ENCODE measurements at places on chromosomes 5 and 9. TPM values are rescaled to one million over a fixed set of nuclear protein-coding genes. Genes with fewer than 3 reads are reported as not detected.

DNA sequence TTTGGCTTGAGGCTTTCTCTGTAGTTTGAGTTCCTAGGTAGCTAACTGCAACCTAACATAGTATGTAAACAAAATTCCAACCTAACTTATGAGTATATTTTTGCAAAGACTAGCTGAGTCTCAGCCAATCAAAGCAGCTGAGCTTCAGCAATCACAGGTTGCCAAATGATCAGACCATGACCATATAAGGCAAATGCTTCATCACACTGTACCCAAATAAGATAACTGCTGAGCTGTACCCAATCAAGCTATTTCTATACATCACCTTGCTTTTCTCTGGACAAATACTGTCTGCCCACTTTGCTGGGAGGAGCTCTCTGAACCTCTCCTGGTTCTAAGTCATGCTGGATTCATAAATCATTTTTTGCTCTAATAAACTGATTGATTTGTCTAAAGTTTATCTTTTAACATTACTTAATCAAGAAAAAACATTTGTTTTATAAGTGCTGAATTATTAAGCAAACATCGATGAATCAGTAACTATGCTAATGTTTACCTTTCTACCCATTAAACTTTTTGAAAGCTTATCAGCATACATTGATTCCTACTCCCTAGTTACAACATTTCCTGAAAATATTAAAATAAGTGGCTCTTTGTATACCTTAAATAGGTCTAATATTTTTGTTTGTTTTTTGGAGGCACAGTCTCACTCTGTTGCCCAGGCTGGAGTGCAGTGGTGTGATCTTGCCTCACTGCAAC, 129.7 kb upstream of the PCA3 start:
- no peak for DNase-seq

DNA sequence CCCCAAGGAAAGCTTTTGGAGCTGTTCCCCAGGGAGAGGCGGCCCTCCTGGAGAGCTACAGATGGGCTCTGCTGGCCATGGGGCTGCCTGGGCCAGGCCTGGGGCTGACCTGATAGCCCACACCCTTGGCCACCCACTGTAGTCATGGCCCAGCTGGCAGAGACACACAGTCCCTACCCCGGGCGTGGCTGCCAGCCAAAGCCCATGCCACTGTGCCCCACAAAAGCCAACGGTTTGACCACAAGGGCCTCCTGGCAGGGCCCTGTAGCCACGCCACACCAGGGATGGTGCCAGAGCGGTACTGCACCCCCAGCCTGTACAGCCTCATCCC, 15.2 kb downstream of the NACC2 start:
- DNase-seq: no peak

DNA sequence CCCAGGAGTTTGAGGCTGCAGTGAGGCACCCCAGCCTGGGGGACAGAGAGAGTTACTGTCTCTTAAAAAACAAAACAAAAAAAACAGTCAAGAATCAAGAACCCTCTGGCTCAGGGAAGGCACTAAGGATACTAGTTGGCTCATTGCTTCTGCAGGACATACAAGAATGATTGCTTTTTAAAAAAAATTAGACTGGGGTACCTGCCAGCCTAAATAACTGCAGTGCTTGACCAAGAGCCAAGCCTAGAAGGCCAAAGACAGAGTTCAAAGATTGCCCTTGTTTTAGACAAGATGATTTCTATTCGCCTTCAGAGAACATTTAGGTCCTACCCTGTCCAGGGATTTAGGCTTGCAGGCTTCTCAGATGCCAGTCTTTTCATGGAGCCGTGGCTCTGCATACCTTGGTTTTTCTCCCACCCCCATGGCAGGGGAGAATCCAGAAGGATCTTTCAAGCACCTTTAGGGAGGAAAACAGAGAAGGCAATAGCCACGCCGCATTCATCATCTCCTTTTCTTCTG, 93.7 kb upstream of the IL6ST start:
- no peak for DNase-seq

DNA sequence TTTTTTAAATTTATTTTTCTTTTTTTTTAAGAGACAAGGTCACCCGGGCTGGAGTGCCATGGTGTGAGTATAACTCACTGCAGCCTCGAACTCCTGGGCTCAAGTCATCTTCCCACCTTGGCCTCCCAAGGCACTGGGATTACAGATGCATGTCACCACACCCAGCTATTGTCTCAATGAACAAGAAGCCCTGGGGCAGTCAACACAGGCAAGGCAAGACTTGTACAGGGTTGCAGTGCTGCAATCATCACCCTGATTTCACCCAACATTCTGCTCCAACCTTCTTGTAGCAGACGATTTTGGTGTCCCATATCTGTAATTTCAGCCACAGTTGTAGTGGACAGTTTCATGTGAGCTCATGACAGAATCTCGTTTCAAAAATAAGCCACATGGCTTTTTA, 205.8 kb upstream of the KIF2A start:
- DNase-seq: no peak

- DNase-seq: no peak
Measured at GRCh38 chr9:127233550-127233949, 31.0 kb upstream of the GARNL3 start.

DNA sequence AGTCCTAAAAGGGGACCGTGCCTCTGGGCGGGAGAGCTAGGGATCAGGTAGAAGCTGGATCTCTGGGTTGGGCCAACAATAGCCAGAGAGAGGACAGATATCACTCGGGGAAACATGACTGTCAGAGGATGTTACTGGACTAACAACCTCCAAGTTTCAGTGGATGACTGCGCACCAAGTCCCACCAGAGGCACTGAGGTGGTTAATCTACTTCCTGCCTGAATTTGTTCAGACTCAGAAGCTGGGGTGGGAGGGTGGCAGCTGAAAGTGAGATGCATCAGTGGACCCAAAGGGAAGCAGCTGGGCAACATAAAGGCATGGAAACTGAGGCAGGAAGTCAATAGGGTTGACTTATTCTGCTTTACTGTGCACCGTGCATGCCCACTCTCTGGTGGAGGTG, 130.1 kb upstream of the SLC44A1 start:
- DNase-seq: no peak

DNA sequence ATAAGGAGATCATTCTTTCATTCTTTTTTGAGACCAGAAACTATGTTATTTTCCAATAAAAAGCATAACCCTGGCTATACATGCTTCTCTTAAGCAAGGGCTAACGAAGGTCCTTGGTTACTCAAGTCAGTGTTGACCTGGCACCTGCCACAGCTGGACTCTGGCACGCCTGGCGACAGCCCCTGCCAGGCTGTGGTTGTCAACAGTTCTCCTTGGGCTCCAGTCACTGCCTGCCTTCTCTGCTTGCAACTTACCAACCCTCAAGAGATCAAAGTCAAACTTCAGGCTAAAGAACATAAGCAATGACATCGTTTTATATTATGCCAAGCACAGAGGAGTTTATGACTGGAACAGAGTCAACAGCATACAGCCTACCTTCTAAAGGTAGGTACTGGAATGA, 61.4 kb upstream of the TBC1D9B start:
- DNase-seq: no peak

GRCh38 chr5:6193310-6193709, 185.0 kb downstream of the MED10 start:
- DNase-seq: no peak

GRCh38 chr9:130689937-130690700, 3.5 kb upstream of the EXOSC2 start:
- peak; percentile 76 for DNase-seq

DNA sequence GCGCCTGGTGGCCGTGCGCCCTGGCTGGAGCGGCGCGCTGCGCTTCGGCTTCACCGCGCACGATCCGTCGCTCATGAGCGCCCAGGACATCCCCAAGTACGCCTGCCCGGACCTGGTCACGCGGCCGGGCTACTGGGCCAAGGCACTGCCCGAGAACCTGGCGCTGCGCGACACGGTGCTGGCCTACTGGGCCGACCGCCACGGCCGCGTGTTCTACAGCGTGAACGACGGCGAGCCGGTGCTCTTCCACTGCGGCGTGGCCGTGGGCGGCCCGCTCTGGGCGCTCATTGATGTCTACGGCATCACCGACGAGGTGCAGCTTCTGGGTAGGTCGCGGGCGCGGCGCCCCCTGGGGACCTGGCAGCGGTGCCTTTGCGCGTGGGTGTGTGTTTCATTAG, 28.9 kb downstream of the NEURL1B start:
- no peak for DNase-seq

The DMRTA1 gene
- 0.05 TPM for polyA plus RNA-seq

The C5orf22 gene
- polyA plus RNA-seq: 18.8 TPM
